Thyroid gland (tissue), 4 donors: ENCODE measurements at places on chromosomes 12 and 14. TPM values are rescaled to one million over a fixed set of nuclear protein-coding genes. Genes with fewer than 3 reads are reported as not detected.

- H3K36me3 ChIP-seq: no peaks in the 10 kb centered on the region
- DNase-seq: no peak
- H3K4me3 ChIP-seq: no peak overlapping the region
- no peaks in the 10 kb centered on the region for H3K4me1 ChIP-seq
- H3K27ac ChIP-seq: no peak overlapping the region
Measured at GRCh38 chr14:89011355-89012281, 187.2 kb downstream of the TTC8 start.

DNA sequence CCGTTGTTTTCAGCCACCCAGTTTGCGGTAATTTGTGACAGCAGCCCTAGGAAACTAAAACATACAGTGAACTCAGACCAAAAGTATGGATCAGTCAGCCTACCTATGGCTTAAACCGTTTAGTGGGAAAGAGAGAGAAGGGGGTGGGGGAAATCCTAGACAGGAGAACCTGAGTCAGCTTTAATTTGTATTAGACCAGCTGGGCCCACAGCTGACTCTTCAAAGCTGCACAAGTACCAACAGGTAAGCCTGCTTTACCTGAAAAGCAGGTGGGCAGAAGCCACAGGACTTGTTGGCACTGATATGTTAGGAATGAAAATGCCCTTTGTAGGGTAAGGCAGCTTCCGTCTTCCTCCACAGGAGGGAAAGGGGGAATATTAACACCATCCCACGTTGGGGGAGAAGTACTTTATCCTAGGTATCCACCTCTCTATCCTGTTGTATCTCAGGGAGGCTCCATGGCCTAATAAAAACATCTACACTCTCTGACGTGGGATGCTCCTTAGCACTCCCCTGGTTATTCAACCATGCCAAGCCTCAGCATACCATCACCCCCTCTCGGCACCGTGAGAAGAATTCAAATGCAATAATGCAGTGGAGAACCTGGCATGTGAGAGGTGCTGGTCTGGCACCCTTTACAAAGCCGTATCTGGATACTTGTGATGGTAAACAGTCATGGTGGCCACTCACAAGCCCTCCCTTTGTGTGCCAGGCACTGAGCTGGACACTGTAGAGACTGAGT is 70.3 kb downstream of the STON2 start:
- H3K36me3 ChIP-seq: no peaks in the 10 kb centered on the region
- peaks cover 24% of the 10 kb centered on the region for H3K4me1 ChIP-seq
- DNase-seq: peak; percentile 67
- H3K4me3 ChIP-seq: no peak overlapping the region

- no peaks in the 10 kb centered on the region for H3K4me1 ChIP-seq
- DNase-seq: no peak
- no peaks in the 10 kb centered on the region for H3K36me3 ChIP-seq
- no peaks in the 10 kb centered on the region for H3K27me3 ChIP-seq
- H3K4me3 ChIP-seq: no peak overlapping the region
Measured at GRCh38 chr12:62127516-62127915, 132.7 kb upstream of the USP15 start.

CYP27B1 gene
- 11.3 TPM for total RNA-seq

- no peaks in the 10 kb centered on the region for H3K27me3 ChIP-seq
- DNase-seq: no peak
Measured at GRCh38 chr14:55964821-55965220, 153.4 kb upstream of the PELI2 start.

DNA sequence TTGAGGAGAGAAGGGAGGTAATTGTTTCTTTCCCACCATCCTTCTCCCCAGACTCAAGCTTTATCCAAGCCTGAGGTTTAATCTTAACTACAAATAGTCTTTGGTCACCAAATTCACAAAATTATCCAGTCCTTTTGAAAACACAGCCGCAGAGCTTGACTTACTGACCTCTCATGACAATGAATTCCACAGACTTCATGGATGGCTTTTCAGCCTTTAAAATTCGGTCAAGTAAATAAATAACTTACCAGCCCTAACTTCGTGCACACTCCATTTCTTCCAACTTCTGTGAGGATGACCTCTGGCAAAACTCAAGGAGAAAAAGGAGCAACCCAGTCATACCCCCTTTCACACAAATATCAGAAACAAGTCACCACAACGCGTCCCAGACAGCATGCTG is 137.0 kb upstream of the CDKN3 start:
- no peaks in the 10 kb centered on the region for H3K27me3 ChIP-seq
- H3K4me1 ChIP-seq: no peaks in the 10 kb centered on the region
- H3K27ac ChIP-seq: no peak overlapping the region
- H3K36me3 ChIP-seq: no peaks in the 10 kb centered on the region
- no peak for DNase-seq

- H3K4me1 ChIP-seq: peaks cover 47% of the 10 kb centered on the region
- peak overlapping the region; percentile 98 for H3K27ac ChIP-seq
- H3K4me3 ChIP-seq: peak overlapping the region; percentile 97
- peak; percentile 58 for DNase-seq
- H3K36me3 ChIP-seq: no peaks in the 10 kb centered on the region
Measured at GRCh38 chr14:77098529-77099353, 683 bp downstream of the CIPC start.

DNA sequence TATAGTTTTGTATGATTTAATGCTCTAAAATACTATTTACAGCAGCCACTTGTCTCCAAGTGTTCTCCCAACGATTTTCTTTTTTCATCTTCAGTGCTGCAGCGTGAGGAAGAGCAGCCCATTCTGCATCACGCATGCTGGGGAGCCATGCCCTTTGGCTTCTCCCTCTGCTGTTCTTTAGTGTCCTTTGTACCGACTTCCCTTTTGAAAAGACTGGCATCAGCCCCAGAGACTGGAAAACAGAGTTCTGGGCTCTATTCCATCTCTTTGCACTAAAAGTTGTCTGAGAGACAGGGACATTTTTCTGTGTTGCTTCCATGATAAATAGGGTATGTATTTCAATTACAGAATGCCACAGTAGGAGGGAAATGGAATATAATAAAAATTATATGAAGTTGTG is 105.1 kb downstream of the RERG start:
- no peaks in the 10 kb centered on the region for H3K36me3 ChIP-seq
- no peak for DNase-seq
- H3K27ac ChIP-seq: no peak overlapping the region
- no peak overlapping the region for H3K4me3 ChIP-seq

- no peak overlapping the region for H3K4me3 ChIP-seq
- no peaks in the 10 kb centered on the region for H3K27me3 ChIP-seq
- peaks cover 27% of the 10 kb centered on the region for H3K36me3 ChIP-seq
- no peak overlapping the region for H3K27ac ChIP-seq
- DNase-seq: no peak
Measured at GRCh38 chr12:48070033-48070432, 35.8 kb downstream of the SENP1 start.

CFAP54 gene
- 4.9 TPM for total RNA-seq

- no peaks in the 10 kb centered on the region for H3K36me3 ChIP-seq
- DNase-seq: no peak
- peaks cover 9% of the 10 kb centered on the region for H3K4me1 ChIP-seq
- H3K27ac ChIP-seq: no peak overlapping the region
- H3K4me3 ChIP-seq: no peak overlapping the region
Measured at GRCh38 chr12:47907851-47908454, 3.2 kb upstream of the VDR start.
